ENCODE measurements at places on chromosomes 1 and 21.

DNA sequence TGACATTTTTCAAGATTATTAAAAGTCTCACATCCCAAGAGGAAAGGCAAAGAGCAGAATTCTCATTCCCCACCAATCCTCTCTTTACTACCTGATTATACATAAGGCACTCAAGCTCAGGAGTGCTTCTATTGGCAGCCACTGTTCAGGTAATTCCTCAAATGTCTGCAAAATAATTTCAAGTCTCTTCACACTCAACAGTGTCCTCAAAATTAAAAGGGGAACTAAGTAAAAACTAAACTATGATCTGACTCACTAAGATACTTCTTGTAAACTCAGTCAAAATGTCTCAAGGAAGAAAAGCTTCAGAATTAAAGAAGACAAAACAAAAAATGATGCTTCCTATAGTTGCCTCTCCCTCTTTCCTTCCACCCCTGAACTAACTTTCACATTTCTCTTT is 135.6 kb downstream of the GPATCH2 start:
- no peak for DNase-seq

DNA sequence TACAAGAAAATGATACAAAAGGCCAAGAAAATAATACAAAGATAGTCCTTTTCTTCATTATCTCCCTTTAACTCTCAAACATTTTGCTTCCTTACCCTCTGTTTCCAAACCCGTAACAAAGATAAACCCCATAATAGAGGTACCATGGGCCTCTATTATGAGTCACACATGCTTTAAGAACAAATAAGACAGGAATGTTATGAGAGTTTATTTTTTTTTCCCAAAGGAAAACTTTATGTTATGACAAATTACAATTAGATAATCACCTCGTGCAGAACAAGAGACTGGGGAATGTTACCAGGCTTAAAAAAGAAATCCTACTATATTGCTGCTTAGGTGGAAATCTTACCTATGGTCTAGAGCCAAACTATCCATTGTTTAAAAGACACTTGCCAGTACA is 272.0 kb downstream of the BRINP3 start:
- peak; percentile 39 for DNase-seq

DNA sequence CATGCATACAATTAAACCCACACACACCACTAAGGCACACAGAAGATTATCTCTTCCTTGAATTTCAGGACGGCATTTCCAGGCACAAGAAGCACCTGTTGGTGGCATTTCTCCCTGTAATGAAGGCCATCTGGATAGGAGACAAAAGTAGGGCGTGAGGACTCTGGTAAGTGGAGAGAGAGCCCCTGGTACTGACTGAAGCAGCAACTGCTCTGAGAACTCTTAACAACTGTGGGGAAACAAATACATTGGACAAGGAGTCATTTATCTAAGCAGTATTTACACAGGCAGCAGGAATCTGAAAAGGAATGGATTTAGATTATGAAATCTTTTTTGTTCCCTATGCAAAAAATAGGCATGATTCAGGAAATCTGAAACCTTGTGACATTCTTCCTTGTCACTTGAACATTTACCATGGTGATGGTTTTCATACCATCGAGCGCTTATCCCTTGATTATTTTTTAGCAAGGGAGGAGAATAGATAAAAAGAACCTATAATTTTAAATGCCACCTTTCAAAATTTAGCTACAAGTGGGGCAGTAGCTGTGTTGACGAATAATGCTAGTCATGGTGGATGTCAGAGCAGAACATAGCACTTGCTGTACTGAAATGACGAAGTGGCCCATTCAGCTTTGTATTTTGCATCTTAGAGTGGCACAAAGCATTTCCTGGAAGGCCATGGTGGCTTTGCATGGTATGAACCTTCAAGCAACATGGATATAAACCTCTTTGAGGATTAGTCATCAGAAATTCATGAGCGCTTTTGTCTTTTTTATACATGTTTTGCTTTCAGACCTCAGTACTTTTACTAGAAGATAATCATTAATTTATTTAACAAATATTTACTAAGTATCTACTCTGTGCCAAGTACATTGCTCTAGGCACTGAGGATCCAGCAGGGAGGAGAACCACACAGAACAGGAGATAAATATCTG is 362.0 kb downstream of the ADGRL2 start:
- peak; percentile 34 for DNase-seq

GRCh38 chr1:234310460-234310817 is 62.8 kb upstream of the COA6 start:
- DNase-seq = no peak
